Upper lobe of right lung (tissue), 1 donor: ENCODE measurements at places on chromosomes 3 and 15.
A peak's percentile ranks its signal among the peaks of the same experiment; 100 is the strongest.

GRCh38 chr3:65884071-65884470, 154.6 kb downstream of the MAGI1 start:
- no peak overlapping the region for H3K27ac ChIP-seq
- no peaks in the 10 kb centered on the region for H3K36me3 ChIP-seq
- peaks cover 8% of the 10 kb centered on the region for H3K4me1 ChIP-seq
- H3K27me3 ChIP-seq, result no peaks in the 10 kb centered on the region
- no peak for DNase-seq

GRCh38 chr3:33299395-33300081, 22.3 kb downstream of the FBXL2 start:
- H3K4me3 ChIP-seq, result no peak overlapping the region
- H3K4me1 ChIP-seq, result no peaks in the 10 kb centered on the region
- H3K36me3 ChIP-seq, result no peaks in the 10 kb centered on the region
- H3K27ac ChIP-seq, result no peak overlapping the region
- DNase-seq, result no peak
- no peaks in the 10 kb centered on the region for H3K27me3 ChIP-seq

- H3K27ac ChIP-seq, result peak overlapping the region; percentile 87
- H3K4me1 ChIP-seq, result peaks cover 92% of the 10 kb centered on the region
Observed at GRCh38 chr15:91941871-91942658, 88.6 kb downstream of the SLCO3A1 start.

- no peaks in the 10 kb centered on the region for H3K27me3 ChIP-seq
- H3K36me3 ChIP-seq, result no peaks in the 10 kb centered on the region
- no peak for DNase-seq
- H3K27ac ChIP-seq, result no peak overlapping the region
- H3K4me3 ChIP-seq, result no peak overlapping the region
Observed at GRCh38 chr3:194235160-194235559, 99.2 kb downstream of the HES1 start.

DNA sequence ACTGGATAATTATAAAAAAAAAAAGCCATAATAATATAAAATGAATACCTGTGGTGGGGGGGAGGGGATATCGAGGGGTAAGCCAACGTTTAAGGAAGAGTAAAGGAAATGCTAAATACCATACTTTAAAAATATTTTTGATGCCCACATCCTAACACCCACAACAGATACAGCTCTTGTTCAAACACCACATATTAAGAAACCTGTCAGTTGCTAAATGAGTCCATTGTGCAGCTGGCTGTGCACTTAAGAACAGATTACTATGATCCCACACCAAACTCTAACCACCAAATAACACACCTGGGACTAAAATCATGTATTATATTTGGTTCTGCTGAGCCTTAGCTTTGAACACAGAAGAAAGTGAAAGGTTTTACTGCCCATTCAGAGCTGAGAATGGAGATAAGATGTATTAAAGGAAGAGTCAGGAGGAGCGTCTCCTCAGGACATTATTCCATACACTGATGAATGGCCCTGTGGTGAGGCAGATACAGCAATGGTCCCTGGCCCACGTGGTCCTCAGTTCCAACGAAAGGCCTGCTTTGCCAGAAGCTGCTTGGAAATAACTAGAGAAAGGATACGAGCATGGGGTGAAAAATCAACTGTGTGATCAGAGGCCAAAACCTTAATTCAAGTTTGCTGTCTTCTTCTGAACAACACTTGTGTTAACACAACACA, 515.4 kb downstream of the FOXP1 start:
- no peaks in the 10 kb centered on the region for H3K36me3 ChIP-seq
- H3K4me3 ChIP-seq, result no peak overlapping the region
- H3K4me1 ChIP-seq, result peaks cover 48% of the 10 kb centered on the region
- H3K27ac ChIP-seq, result no peak overlapping the region
- no peak for DNase-seq
- no peaks in the 10 kb centered on the region for H3K27me3 ChIP-seq

GRCh38 chr3:129034642-129035041, 25.9 kb upstream of the GP9 start:
- no peaks in the 10 kb centered on the region for H3K27me3 ChIP-seq
- peaks cover 6% of the 10 kb centered on the region for H3K36me3 ChIP-seq
- no peaks in the 10 kb centered on the region for H3K4me1 ChIP-seq
- no peak overlapping the region for H3K27ac ChIP-seq
- H3K4me3 ChIP-seq, result no peak overlapping the region
